HTR-8/SVneo (cell line): ENCODE measurements at places on chromosomes 1 and 21.

DNA sequence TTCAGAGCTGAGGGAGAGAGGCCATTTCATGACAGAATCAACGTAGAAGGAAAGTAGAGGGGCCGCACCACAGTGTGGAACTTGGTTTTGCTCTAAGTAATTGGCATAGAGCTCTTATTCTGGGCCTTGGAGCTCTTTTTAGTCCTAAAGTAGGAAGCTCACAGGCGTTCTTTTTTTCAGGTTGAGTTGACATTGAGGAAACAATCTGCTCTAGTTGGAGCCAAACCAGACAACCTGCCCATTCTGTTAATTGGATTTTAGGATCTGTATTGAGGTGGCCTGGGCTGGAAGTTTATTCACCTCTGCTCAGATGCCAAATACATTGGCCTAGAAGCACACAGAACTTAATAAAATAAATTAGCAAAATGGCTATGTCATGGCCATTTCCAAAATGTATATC is 1093.9 kb downstream of the ADGRL2 start:
- DNase-seq, result no peak

DNA sequence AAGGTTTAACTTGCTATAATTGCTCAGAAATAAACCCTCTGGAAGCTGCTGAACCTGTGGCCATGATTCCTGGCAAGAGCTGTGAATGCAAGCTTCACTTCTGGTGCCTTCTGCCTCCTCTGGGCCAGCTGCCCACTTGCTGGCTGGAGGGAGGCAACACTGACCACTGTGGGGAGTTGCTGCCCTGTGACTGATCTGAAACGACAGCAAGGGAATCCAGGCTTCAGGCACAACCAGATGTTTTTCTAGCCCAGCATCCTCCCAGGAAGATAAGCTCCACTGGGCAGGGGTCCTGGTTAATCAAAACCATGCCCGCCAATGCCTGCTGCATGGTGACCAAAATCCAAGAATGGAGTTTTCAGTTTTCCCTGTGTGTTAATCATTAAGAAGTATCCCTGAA is 180.0 kb upstream of the HMGB4 start:
- no peak for DNase-seq

DNA sequence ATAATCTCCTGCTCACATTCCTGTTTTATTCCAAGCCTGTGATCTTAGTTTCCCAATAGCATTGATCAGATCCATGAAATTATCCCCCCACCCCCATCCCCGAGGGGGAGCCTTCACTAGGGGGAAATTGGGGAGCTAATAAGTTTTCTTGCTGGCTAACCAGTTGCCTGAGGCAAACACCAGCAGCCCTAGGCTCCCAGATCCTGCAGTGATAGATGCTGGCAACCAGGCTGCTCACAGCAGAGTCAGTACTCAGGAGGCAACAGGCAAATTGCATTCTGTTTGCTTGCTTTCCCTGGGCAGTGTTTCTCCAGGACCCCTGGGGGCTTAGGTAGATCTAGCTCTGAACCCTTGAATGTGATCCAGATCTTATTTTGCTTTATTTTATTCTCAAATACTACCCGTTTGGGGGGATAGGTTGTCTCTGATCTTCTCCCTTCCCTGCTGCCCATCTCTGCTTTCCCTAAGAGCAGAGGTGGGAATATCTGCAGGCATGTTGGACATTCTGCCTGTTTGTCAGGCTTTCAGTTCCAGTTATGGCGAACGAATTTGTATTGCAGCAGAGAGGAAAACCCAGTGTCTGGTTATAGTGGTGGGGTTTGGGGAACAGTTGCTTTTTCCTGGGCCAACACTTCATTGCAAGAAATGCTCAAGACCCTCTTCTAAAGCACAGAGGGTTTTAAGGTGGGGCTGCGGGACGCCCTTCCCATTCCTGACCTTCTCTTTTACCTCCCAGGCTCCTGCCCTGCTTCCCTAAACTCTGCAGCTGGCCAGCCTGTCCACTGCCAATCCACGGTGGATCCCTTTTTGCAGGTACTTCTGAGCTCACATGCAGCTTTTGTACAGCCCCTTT is 289.8 kb upstream of the PLXNA2 start:
- DNase-seq, result no peak

DNA sequence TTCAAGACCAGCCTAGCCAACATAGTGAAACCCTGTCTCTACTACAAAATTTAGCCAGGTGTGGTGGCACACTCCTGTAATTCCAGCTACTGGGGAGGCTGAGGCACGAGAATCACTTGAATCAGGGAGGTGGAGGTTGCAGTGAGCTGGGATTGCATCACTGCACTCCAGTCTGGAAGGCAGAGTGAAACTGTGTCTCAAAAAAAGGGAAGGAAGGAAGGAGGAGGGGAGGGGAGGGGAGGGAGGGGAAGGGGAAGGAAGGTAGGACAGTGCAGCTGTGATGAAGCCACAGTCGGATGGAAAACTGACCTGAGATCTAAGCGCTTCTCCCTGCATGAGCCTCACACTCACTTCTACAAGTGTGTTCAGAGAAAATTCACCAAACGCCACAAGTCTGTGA is 22.0 kb upstream of the FHAD1 start:
- DNase-seq, result no peak

GRCh38 chr1:238639861-238640260 is 746.5 kb upstream of the CHRM3 start:
- no peak for DNase-seq

DNA sequence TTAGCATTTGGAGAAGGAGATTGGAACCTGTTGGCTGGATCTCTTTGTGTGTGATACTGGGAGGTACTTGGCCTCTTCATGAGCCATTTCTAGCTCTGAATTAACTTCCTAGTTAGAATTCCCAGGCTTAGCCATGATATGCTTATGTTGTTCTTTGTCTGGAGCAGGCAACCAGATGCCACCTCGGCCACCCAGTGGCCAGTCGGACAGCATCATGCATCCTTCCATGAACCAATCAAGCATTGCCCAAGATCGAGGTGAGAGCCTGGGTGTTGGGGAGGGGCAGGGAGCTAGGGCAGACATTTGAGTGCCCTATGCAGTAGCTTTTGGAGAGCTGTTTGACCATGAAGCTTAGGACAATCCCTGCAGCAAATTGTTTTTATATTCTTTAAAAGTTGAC is 26.5 kb upstream of the PIGV start:
- DNase-seq, result no peak

GRCh38 chr1:173482683-173483082 is 5.5 kb downstream of the PRDX6 start:
- DNase-seq, result no peak

- DNase-seq, result no peak
Observed at GRCh38 chr21:25170681-25171080, 436.6 kb downstream of the MRPL39 start.

DNA sequence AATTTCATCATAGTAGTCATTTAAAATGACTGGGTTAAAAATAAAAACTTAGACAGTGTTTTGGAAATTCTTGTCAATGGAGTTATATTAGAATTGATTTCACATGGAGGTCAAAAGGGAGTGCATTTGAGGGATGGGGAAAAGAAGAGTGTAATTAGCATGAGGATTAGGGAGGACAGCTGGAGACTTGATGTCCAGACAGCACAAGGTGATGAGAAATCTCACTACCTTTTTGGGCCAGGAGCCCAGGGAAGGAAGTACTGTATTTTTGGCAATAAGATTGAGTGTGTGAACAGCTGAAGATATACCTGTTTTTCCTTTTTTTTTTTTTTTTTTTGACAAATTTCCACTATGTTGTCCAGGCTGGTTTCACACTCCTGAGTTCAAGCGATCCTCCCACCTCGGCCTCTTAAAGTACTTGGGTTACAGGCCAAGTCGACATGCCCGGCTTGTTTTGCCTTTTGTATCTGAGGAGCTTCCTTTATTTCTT is 163.6 kb downstream of the PAPPA2 start:
- DNase-seq, result no peak

GRCh38 chr1:194277927-194278326 is 1091.5 kb upstream of the B3GALT2 start:
- no peak for DNase-seq

- no peak for DNase-seq
Observed at GRCh38 chr1:237171454-237172117, 129.6 kb downstream of the RYR2 start.

GRCh38 chr1:186404454-186405051 is 28.9 kb downstream of the ODR4 start:
- peak; percentile 19 for DNase-seq

DNA sequence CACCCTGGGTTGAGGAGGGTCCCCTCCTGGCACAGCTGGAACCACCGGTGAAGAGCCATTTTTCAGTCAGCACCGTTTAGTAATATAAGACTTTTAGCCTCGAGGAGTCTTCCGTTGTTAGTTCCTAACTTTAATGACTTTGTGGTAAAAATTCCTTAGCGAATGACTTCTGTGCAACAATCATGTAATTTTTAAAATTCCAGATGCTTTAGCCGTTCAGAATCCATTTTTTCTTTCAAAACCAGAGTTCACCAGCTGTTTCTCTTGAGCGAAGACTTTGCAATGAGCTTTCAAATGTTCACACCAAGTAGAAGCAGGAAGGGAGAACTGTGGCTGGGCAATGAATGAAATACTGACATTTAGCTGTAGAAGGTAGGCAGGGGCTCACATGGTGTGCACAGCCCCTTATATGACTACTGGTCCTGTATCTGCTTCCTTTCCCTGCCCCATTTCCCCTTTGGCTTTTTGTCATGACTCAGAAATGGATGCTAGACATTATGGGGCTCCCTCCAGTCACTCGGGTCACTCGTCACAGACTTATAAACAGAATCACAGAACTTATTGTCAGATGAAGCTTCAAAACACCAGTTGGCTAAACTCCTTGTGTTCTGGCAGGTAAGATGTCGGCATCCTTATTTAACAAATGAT is 4.1 kb downstream of the DISC1 start:
- no peak for DNase-seq

DNA sequence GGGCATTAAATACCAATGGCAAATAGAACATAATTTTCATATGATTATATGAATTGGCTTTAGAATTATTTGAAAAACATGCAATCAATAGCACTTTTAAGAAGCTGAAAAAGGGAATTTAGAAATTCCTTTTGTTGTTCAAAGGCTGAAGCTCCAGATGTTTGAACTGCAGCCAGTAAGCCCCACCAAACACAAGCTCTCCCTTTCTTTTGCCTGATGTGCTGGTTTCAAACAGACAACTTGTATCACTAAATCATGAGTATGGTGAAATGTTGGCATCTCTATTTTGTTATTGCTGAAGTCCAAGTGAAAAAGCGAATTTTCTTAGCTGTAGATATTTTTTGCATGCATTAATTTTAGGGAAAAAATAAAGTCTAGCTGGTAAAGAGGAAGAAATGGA is 27.5 kb upstream of the NCAM2 start:
- no peak for DNase-seq
